ENCODE measurements at places on chromosomes 3 and 15. TPM values are rescaled to one million over a fixed set of nuclear protein-coding genes. Genes with fewer than 3 reads are reported as not detected.

Gene DNAH12
- 0.16 TPM for total RNA-seq

Gene EPHB3
- total RNA-seq = under 0.01 TPM

Gene MEIS2
- total RNA-seq = 9.7 TPM

Gene RAB43
- total RNA-seq = 23.5 TPM

Gene SLC24A5
- not detected for total RNA-seq

Gene ALPK3
- 104 TPM for total RNA-seq

Gene SLC22A13
- total RNA-seq = 0.16 TPM

Gene MOBP
- total RNA-seq = under 0.01 TPM

Gene PIERCE2
- total RNA-seq = 0.32 TPM

Gene FBN1
- 88.4 TPM for total RNA-seq

Gene SAMD7
- not detected for total RNA-seq

Gene ACKR2
- 0.16 TPM for total RNA-seq

Gene COLQ
- total RNA-seq = 1.7 TPM

Gene HTR3E
- total RNA-seq = not detected

Gene GOLGA8R
- total RNA-seq = 1.3 TPM

Gene TRH
- total RNA-seq = not detected

Gene FGF7
- total RNA-seq = not detected

Gene ILDR1
- total RNA-seq = not detected

Gene RLBP1
- not detected for total RNA-seq

Gene CPEB1
- total RNA-seq = 0.06 TPM

Gene LRRN1
- total RNA-seq = not detected

Gene SLC15A2
- under 0.01 TPM for total RNA-seq

Gene CLDN16
- 0.06 TPM for total RNA-seq

Gene CLDN1
- 0.16 TPM for total RNA-seq

Gene UCN2
- total RNA-seq = not detected

Gene GAP43
- not detected for total RNA-seq

Gene ARGFX
- total RNA-seq = not detected

Gene CHDH
- 1.2 TPM for total RNA-seq

Gene ANKRD63
- not detected for total RNA-seq

Gene SCAMP2
- total RNA-seq = 31.5 TPM

Gene GATA2
- total RNA-seq = 12.6 TPM

Gene STRA6
- total RNA-seq = not detected

Gene SLC12A1
- not detected for total RNA-seq
